Smooth muscle cell of the coronary artery (primary cell): ENCODE measurements at places on chromosomes 13 and 19. TPM values are rescaled to one million over a fixed set of nuclear protein-coding genes. Genes with fewer than 3 reads are reported as not detected.

Gene KLK5
- total RNA-seq = not detected in 2 replicates

Gene RGCC
- total RNA-seq = 1.1 and 4.4 TPM in 2 replicates

Gene SERTM1
- not detected in 2 replicates for total RNA-seq

Gene OR4F17
- total RNA-seq = not detected in 2 replicates

Gene CGB2
- total RNA-seq = not detected in 2 replicates

Gene ANKRD24
- total RNA-seq = 0.53 and 2.3 TPM in 2 replicates

Gene INSR
- 19.9 and 72.5 TPM in 2 replicates for total RNA-seq

Gene CEACAM4
- total RNA-seq = not detected in 2 replicates

Gene DDA1
- total RNA-seq = 8.4 and 34.8 TPM in 2 replicates

Gene GSX1
- total RNA-seq = not detected in 2 replicates

Gene ZNF556
- 0.08 and 0.12 TPM in 2 replicates for total RNA-seq

Gene RASGRP4
- total RNA-seq = not detected in 2 replicates

Gene ZNF225
- 6.7 and 8.8 TPM in 2 replicates for total RNA-seq

Gene NRTN
- not detected in 2 replicates for total RNA-seq

Gene NLRP9
- total RNA-seq = not detected in 2 replicates

Gene N4BP2L2
- 60.3 and 85.3 TPM in 2 replicates for total RNA-seq

Gene LHB
- 0.15 TPM in 1 of 2 replicates, not detected in the other for total RNA-seq

Gene CGB3
- not detected in 2 replicates for total RNA-seq

Gene SLC15A1
- total RNA-seq = not detected in 2 replicates

Gene IL11
- 0.23 and 4.7 TPM in 2 replicates for total RNA-seq

Gene MAST1
- 0.35 TPM in 1 of 2 replicates, not detected in the other for total RNA-seq

Gene ERF
- total RNA-seq = 10.6 and 20.4 TPM in 2 replicates

Gene C13orf46
- 0.12 and 0.23 TPM in 2 replicates for total RNA-seq

Gene KIR3DL2
- total RNA-seq = not detected in 2 replicates

Gene KCNJ14
- 0.23 and 0.59 TPM in 2 replicates for total RNA-seq

Gene PEX11G
- total RNA-seq = 1.5 and 2.9 TPM in 2 replicates

Gene NR2F6
- 17.8 and 50.4 TPM in 2 replicates for total RNA-seq

Gene PHF11
- total RNA-seq = 8.1 and 9.2 TPM in 2 replicates

Gene ATXN8OS
- total RNA-seq = not detected in 2 replicates
